ENCODE measurements at places on chromosomes 2 and 18.

DNA sequence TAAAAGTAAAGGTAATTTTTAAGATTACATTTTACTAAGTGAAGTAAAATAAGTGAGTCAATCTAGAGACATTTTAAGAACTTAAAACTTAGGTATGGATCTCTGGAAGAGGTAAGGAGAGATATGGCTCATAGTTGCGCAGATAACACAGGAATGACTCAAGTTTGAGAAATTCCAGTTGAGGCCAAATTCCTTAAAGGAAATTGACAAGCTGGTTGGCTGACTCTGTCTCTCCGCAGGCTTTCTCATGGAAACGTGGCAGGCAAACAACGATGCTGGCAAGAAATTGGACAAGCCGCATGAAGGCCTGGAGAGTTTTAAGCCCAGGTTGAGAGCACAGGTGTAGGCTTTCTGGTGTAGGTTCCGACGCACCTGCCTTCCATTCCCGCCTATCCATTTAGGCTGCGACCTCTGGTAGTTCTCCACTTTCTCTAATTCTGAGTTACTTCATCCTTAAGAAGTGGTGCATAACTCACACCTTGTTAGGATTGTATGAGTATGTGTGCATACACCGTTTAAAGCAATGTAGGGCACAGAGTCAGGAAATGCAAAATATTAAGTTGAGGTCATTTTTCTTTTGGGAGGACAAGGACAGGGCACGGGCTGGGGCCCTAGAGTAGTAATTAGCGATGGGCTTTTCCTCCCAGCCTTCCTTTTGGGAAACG lies 589 bp upstream of the DAW1 start:
- no peak for DNase-seq

- DNase-seq, result no peak
These were observed 111.3 kb upstream of the TLK1 start for GRCh38 chr2:171271971-171272436.

- DNase-seq, result no peak
These were observed 69.7 kb downstream of the DCC start for GRCh38 chr18:52409727-52410126.

DNA sequence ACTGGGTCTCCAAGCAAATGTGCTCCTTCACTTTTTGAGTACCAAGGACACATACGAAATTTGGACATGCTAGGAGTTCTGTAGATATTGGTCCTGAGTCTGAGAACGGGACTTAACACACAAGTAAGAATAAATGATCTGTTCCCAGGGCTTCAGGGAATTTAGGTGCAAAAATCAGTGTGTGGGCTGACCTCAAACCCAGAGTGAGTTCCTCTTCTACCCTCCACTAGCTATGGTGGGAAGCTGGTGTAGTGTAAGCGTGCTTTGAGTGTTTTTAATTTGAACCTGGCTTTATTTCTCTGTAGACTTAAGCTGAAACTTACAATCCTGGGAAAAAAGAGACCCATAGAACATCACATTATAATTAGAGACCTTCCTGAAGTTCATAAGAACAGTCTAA lies 50.5 kb downstream of the MYO3B start:
- DNase-seq, result no peak

GRCh38 chr2:160910681-160911080 lies 249.5 kb upstream of the TANK start:
- no peak for DNase-seq

- DNase-seq, result no peak
These were observed 270.8 kb downstream of the NYAP2 start for GRCh38 chr2:225670111-225670974.

GRCh38 chr2:214244847-214245246 lies 166.0 kb upstream of the VWC2L start:
- no peak for DNase-seq

GRCh38 chr18:9849407-9850283 lies 36.1 kb upstream of the TXNDC2 start:
- no peak for DNase-seq

- DNase-seq, result no peak
These were observed 132.1 kb upstream of the DNMT3A start for GRCh38 chr2:25473758-25474340.

DNA sequence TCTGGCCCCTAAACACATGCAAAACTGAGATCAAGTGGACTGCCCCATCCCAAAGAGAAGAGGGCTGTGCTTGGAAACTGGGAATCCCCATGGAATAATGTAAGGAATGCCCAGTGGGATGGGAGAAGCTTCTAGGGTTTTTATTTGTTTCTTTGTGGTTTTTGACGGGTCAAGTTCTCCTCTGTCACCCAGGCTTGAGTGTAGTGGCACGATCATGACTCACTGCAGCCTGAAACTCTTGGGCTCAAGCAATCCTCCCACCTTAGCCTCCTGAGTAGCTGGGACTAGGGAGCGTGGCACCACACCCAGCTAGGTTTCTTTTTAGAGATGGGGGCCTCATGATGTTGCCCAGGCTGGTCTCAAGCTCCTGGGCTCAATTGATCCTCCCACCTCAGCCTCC lies 101.7 kb upstream of the ZSWIM2 start:
- DNase-seq, result no peak
